Suppressor macrophage (primary cell): ENCODE measurements at places on chromosomes 5 and 9.

GRCh38 chr9:111959468-111960359 lies 63.1 kb downstream of the UGCG start:
- DNase-seq = peak; percentile 91

GRCh38 chr9:136235171-136235570 lies 10.4 kb downstream of the QSOX2 start:
- DNase-seq = no peak

DNA sequence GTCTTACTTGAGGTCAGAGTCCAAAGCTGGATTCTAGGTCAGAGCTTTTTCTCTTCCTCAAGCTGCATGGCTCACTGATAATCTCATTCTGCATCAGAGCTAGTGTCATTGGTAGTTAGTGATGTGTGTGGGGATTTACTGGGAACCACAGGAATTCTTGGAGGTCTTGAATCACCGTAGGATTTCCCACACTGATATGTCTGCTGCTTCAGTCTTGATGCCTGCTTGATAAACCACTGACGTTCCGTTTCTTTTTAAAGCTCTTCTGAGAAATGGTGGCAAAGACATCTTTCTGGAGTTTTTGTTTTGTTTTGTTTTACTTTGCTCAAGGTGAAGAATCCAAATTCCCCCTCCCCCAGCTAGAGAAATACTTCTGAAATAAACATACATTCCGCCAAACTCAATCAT lies 1.2 kb upstream of the GARIN3 start:
- no peak for DNase-seq

DNA sequence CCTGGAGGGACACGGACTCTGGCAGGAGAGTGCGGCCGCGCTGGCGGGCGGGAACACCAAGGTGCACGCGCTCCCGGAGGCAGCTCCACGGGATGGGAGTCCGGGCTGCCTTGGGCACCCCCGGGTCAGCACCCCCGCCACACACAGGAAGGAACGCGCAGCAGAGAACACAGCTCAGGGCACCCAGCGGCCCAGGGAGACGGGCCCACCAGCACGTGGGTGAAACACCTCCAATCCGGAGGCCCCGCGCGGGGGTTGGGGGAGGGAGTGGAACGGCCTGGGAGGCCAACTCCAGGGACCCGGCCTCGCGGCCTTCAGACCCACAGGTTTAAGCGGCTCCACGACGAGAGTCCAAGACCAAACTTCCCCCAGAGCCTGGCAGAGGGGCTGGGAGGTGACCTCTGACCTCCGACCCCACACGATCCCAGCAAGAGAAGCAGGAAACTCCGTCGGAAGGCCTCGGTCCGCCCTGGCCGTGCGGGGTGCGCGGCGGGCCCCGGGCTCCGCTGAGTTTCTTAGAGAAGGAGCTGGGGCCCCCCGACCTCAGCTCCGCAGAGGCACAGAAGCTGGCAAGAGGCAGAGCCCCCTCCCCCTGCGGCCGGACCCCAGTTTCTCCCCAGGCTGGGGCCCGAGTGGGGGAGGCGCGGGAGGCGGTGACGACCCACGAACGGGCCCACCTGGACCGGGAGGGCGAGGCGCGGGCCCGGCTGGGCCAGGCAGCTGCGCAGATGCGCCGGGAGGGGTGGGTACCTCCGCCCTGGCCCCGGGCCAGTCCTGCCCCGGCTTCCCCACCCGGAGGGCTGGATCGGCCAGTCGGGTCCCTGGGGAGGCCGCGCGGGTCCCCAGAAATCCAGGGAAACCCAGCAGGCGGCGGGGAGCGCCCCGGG lies 851 bp downstream of the NACC2 start:
- peak; percentile 69 for DNase-seq

DNA sequence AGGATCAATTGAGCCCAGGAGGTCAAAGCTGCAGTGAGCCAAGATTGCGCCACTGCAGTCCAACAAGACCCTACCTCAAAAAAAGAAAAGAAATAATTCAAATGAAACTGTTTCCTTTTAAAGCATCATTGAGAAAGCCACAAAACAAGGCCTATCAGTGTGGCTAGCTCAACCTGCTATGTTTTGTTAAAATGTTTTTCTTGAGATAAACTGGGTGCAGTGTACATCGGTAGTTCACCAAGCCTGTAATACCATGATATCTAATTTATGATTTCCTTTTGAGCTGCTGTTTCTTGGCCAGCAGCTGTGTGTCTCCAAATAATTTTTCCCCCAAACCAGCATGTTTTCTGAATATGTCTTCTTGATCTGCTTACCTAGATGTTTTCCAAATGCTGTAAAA lies 97.3 kb upstream of the GOLGA1 start:
- DNase-seq = no peak
